ENCODE measurements at places on chromosomes 1 and 21. TPM values are rescaled to one million over a fixed set of nuclear protein-coding genes. Genes with fewer than 3 reads are reported as not detected.

CCT3 gene
- 187 TPM for polyA plus RNA-seq

SPRR2G gene
- not detected for polyA plus RNA-seq

- no peak for DNase-seq
Measured at GRCh38 chr1:239587066-239587465, 200.7 kb downstream of the CHRM3 start.

ADAM30 gene
- polyA plus RNA-seq: not detected

DNA sequence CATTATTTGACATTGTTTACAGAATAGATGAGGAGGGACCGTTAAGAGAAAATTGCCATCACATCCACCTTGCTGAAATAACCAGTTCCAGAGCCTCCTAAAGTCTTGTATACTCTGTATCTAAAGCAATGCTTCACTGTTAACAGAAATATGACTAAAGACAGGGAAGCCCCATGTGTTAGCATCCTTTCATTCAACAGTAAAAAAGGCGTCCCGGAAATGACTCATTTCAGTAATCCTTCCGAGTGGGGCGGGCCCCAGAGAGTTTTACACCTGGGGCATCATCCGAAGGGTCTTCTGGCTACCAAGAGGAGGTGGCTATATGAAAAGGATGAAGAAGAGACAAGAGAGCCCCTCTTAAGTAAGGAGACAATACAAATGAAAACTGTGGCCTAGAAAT lies 227.2 kb downstream of the SLC45A1 start:
- no peak for DNase-seq

DNA sequence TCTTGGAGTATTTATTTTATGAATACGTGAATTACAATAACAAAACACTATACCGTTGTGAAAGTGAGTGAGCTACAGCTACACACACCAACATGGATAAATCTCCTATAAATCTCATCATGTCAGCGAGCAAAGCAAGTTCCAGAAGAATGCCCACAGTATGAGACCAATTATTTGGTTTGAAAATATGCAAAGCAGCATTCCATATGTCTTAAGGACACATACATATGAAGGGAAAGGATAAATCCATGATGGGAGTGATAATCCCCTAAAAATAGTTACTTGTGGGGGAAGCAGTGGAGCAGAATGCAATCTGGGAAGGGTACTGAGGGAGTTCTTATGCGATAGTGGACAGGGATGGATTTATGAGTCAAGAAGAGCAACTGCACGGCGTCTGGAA lies 261.3 kb downstream of the DISC1 start:
- DNase-seq: no peak

DNA sequence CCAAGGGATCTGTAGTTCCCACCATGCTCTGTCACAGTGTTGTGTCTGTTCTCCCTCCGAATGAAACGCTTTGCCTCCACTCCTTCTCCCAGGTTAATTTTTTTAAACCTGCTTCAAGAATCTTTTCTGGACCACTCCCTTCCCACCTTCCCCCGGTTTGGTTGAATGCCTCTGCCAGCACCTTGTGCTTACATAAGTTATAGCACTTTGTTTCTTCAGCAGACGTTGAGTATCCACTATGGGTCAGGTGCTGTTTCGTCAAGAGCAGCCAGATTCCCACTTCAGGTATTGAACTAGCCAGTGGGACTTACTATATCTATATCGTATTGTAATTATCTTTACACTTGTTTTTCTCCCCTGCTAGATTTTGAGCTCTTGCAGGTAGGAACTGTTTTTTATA lies 27.6 kb downstream of the TTF2 start:
- DNase-seq: no peak

SPATA45 gene
- polyA plus RNA-seq: 0.40 TPM

DNA sequence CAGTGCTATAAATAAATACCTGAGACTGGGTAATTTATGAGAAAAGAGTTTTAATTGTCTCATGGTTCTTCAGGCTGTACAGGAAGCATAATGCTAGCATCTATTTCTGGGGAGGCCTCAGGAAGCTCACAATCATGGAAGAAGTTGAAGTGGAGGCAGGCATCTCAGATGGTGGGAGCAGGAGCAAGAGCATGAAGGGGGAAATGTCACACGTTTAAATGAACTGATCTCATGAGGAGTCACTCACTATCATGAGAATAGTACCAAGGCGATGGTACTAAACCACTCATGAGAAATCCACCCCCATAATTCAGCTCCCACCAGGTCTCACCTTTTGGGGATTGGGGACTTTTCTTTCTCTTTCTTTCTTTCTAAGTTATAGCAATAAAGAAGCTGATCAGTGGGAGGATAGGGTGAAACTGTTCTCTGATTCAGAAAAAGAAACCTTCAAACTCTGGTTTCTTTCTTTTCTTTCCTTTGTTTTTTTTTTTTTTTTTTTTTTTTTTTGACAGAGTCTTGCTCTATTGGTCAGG lies 17.1 kb upstream of the SPAG17 start:
- no peak for DNase-seq

GRCh38 chr1:159752135-159752580 lies 28.6 kb upstream of the DUSP23 start:
- DNase-seq: no peak

VHLL gene
- polyA plus RNA-seq: not detected

- no peak for DNase-seq
Measured at GRCh38 chr21:33290441-33290840, 24.3 kb downstream of the IL10RB start.

DNA sequence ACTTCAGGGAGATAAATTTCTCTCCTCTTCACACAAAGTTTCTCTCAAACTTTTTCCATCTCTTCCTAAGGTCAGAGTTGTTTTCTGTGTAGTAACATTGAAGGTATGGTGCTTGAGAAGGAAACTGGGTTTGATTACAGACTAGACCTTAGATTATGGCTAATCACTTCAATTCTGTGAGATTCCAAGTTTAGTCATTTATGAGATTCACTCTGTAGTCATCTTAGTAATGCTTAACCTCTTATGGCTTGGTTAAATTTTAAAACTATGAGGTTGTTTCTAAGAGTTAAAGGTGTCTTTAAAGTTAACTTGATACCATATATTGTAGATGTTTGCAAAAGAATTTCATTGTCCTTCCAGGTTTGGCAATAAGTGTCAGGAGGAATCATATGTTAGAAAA lies 1092.2 kb downstream of the KCNT2 start:
- DNase-seq: no peak

MEX3A gene
- 22.5 TPM for polyA plus RNA-seq

- no peak for DNase-seq
Measured at GRCh38 chr1:9849691-9850441, 26.1 kb upstream of the CLSTN1 start.

- no peak for DNase-seq
Measured at GRCh38 chr1:199612976-199613774, 414.3 kb upstream of the NR5A2 start.

DNA sequence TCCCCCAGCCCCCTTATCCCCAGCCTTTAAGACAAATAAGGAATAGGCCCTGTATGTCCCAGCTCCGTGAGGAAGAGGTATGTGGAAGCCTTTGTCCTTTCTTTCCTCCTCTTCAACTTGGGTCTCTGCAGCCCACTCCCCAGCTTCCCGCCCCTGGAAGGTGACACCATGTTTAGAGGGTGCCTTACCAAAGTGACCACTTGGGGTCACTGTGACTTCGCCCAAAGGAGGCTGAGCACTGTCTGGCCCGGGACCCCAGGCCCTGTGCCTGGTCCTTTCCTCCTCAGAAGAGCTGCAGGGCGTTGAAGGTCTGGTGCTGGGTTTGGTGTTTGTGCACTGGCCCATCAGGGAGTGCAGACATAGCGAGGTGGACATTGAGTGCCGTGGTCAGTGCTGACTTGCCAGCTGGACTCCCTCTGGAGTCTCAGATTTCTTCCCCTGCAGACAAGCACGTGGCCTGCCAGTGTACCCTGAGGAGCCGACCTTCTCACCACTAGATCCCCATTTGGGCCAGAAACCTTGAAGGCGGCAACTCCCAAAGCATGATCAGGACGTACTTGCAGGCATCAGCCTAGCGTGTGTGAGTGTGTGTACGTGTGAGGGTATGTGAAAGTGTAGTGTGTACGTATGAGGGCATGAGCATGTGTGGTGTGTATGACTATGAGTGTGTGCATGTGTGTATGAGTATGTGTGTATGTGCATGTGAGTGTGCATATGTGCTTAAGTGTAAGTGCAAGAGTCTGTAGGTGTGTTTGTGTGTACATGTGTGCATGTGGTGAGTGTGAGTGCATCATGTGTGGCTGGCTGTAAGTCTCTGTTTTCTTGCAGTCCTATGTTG lies 181.4 kb upstream of the KIAA0040 start:
- peak; percentile 36 for DNase-seq

C1orf210 gene
- not detected for polyA plus RNA-seq

CCDC185 gene
- not detected for polyA plus RNA-seq

ADGRL2 gene
- polyA plus RNA-seq: 75.7 TPM

BMP8A gene
- polyA plus RNA-seq: 0.53 TPM

AVPR1B gene
- polyA plus RNA-seq: 0.14 TPM

DNA sequence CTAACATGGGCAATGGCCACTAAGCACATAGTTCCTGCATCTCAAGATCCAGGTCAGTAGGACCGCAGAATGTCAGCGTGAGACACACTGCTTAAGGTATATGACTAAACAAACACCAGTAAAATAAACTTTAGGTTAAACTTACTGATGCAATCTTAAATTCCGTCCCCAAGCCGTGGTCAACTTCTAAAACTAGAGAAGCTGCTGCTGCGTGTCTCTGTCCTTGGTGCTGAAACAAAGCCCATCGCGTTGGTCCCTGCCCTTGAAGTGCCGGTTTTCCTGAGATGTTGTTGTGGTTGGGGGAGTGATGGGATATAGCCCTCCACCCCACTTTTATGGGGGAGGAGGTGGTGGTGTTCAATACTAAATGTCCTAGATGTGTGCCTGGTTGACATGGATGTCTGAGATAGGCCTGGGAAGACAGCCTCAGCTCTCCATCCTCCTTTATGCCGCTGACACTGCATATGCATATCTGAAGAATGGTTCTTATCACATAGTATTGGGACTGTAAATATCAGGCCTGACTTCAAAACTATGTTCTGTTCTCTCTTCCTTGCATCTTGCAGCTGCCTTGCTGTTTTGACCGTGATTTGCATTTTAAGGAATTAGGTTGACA lies 72.0 kb upstream of the KCNA3 start:
- DNase-seq: peak; percentile 62

GRCh38 chr1:228045871-228046270 lies 36.6 kb upstream of the ARF1 start:
- DNase-seq: no peak

DNA sequence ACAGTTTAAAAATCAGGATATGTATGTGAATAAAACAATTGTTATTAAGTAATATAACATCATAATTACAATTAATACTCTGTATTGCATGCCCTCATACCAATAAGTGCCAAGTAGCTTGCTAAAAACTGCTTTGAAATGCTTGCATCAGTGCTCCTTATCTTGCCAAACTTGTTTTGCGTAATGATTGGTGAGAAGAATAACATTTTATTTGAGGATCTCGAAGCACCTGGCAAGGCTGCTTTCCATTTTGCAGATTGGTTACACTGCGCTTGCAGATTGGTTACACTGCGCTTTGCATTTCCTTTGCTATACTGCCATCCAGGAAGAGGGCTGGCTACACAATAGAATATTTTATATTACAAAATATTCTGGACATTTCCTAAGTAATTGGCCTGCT lies 1.7 kb upstream of the PBX1 start:
- no peak for DNase-seq

NPPB gene
- not detected for polyA plus RNA-seq

DNA sequence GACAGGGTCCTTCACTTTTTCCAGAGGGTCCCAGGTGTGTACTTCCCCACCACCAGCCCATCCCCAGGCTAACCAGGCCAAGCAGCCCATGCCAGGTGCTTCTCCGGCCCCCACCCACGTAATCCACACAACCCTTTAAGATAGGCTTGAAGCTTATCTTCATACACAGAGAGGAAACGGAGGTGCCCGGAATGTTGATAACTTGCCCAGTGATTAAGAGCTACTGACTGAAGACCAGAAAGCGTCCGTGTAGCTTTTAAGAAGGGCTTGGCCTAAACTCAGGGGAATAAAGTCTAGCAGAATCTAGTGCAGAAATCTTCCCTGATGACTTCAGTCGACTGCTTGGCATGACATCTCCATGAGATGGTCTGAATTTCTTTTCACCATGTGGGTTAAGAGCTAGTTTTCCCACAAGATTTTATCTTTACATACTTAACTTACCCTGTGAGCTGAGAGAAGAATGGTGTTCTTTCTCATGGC lies 138.7 kb downstream of the GALNT2 start:
- DNase-seq: no peak

- no peak for DNase-seq
Measured at GRCh38 chr1:175124861-175125260, 57.2 kb downstream of the TNN start.

GRCh38 chr1:201888282-201889089 lies at the start of gene SHISA4:
TSS of gene SHISA4 (plus strand) at chr1:201888898. CDS start at chr1:201888995, 97 bp downstream.
- peak; percentile 61 for DNase-seq

DNA sequence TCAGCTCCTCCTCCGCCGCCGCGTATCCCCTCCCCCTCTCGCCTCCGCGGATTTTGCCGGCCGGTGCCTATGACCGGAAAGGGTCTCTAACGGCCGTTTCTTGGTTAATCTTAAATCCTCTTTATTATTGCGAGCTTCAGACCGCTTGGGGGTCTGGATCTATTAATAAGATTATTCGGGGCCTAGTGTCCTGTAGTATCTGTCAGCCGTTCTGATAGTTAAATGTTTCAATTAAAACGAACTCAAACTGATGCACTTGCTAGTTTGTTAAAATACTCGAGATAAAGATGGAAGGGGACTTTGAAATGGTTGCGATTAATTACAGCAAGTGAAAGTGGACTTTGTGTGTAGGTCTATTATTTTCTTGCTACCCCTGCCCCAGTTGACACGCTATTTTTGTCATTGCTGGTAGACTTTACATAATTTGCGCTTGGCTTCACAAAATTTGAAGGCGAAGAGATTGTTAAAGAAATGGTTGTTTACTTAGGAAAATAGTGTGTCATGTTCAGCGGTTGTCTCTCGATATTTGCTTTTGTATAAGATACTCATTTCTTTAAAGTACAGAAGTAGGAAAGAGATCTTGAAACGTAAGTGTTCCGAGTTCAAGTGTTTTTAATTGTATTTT lies 779 bp downstream of the SON start:
- no peak for DNase-seq

GRCh38 chr1:4379451-4380175 lies 274.8 kb upstream of the AJAP1 start:
- no peak for DNase-seq
